ENCODE measurements at places on chromosomes 12 and 14.

DNA sequence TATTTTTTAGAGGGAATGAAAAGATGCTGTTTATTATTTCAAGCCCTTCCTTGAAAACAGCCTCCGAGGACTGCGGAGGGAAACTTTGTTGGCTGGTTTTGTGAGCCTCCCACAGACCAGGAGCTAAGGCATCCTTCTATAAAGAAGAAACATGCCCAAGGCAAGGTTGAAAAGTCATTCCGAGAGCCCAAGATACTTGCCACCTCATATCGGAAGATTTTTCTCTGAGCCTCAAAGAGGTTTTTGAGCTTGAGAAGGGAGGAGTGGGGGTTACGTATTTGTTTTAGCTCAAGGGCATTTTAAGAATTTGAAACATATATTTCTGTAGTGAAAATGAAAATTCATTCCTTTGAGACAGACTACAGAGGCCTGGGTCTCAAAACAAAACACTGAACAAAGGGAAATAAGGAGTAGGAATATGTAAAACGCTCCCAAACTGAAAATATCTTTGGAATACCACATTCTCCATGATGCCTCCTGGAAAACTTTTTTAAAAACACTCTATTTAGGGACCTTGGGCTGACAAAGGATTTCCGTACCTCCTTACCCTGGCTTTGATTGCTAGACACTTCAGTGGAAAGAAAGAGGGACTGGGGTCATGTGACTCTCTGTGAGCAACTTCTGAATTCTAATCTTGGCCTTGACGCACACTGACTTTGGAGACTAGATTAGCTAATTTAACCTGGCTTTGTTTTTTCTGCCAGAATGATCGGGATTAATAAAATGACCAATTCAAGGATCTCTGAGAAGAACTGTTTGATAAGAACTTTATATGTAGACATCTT, 180.9 kb downstream of the SRGAP1 start:
- no peak for DNase-seq

DNA sequence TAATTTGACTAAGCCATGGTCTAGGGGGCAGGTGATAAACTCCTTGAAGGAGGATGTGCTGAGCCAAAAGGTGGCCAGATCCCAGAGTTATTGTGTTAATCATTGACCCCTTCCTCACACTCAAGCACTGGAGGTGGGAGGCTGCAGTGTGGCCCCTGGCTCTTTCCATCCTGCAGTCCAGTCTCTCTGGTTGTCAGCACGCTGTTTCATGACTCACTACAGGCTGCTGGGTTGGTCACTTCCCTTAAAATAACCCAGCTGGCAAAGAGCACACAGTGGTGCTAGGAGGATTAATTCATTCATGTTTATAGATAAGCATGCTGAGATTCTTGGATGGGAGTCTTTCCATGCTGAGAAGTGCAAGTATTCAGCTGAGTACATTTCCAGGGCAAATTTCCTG, 228.9 kb downstream of the ANO2 start:
- DNase-seq = no peak

DNA sequence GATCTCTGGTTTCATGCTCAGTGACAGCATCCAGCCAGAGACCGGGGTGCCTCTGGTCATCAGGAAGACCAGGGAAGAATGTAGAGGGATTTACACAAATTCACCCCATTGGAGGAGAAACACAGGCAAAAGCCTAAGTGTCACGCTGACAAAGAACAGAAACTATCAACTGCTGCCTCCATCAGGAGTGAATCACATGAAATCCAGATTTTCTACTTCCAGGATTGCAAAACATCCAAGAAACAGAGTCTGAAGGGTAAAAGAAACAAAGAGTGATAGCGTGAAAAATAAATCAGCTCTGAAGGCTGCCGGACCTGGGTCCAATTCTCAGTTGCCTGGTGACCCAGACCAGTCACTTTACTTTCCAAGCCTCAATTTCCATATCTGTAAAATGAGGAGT, 136.1 kb upstream of the MAP1LC3B2 start:
- DNase-seq = no peak

- DNase-seq = no peak
Measured at GRCh38 chr14:56331592-56332216, 213.5 kb downstream of the PELI2 start.

GRCh38 chr12:112419297-112420133, 768 bp downstream of the PTPN11 start:
- DNase-seq = no peak

DNA sequence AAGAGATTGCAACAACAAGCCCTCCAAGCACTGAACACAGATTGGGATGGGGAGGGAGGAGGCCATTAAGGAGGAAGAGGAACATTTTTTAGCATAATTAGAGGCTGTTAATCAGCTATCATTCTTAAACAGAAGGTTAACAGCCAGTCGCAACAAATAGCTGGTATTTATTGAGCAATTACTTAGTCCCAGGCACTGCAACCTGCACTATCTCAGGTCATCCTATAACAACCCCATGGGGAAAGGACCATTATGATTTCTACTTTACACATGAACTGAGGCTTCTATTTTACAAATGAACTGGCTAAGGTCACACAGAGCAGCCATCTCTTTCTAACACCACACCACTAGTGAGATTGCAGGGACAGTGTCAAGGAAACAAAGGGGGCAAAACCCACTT, 10.4 kb downstream of the RAB35 start:
- DNase-seq = no peak

- DNase-seq = no peak
Measured at GRCh38 chr12:130847112-130847511, 8.1 kb upstream of the STX2 start.

Data from upper lobe of left lung (tissue), 6 donors.